Heart left ventricle (tissue), 16 donors: ENCODE measurements at places on chromosomes 16 and 17. TPM values are rescaled to one million over a fixed set of nuclear protein-coding genes. Genes with fewer than 3 reads are reported as not detected.

Gene GPR139
- total RNA-seq, result not detected

- DNase-seq, result no peak
Observed at GRCh38 chr16:71479420-71479819, 9.7 kb downstream of the ZNF19 start.

GRCh38 chr16:22357635-22357971, 16.8 kb downstream of the CDR2 start:
- no peak for DNase-seq

DNA sequence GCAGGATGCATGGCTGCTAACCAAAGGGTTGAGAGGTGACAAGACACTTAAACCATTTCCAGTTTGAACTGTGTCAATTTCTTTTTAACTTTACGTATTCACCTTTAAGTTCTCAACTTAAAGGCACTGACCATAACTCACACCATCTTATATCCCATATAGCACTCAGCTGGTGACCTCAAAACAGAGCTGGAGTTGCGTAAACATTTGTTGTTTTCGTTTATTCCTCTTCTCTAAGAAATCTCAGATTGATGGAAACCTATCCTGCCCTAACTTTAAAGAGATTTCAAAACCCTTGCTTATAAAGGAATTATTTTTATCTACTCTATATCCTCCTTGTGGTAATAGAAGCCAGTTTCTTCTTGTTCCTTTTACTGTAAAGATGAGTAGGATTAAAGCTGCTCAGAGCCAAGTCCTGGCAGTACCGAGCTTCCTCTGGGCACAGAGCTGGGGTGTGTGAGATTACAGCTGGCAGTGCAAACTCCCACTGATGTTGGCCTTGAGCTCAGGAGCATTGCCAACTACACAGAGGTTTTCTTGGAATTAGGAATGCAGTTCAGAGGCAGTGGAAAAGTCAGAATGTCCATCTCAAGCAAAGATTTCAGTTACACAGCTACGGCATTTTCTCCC, 1.3 kb downstream of the KCTD2 start:
- peak; percentile 60 for DNase-seq

Gene IRX5
- 9.9 TPM for total RNA-seq
